Activated naive CD4-positive, alpha-beta T cell treated with anti-CD3 and anti-CD28 coated beads, Interleukin-2, amount 10 ng/mL, durations not matched to agents 5 hours and 36 hours (primary cell): ENCODE measurements at places on chromosomes 2 and 18. TPM values are rescaled to one million over a fixed set of nuclear protein-coding genes. Genes with fewer than 3 reads are reported as not detected.

CCL20 gene
- not detected for total RNA-seq

GPD2 gene
- total RNA-seq: 13.9 TPM

PLEKHH2 gene
- total RNA-seq: 0.53 TPM

SEPTIN10 gene
- 1.0 TPM for total RNA-seq

SULT1C2 gene
- total RNA-seq: not detected

GPR39 gene
- not detected for total RNA-seq
